ENCODE measurements at places on chromosomes 12 and 14.

- no peak for DNase-seq
Observed at GRCh38 chr14:37544407-37544806, 50.6 kb downstream of the FOXA1 start.

GRCh38 chr14:42214981-42215491 lies 608.4 kb downstream of the LRFN5 start:
- no peak for DNase-seq

GRCh38 chr12:13505224-13505623 lies 308.7 kb downstream of the EMP1 start:
- DNase-seq: no peak

DNA sequence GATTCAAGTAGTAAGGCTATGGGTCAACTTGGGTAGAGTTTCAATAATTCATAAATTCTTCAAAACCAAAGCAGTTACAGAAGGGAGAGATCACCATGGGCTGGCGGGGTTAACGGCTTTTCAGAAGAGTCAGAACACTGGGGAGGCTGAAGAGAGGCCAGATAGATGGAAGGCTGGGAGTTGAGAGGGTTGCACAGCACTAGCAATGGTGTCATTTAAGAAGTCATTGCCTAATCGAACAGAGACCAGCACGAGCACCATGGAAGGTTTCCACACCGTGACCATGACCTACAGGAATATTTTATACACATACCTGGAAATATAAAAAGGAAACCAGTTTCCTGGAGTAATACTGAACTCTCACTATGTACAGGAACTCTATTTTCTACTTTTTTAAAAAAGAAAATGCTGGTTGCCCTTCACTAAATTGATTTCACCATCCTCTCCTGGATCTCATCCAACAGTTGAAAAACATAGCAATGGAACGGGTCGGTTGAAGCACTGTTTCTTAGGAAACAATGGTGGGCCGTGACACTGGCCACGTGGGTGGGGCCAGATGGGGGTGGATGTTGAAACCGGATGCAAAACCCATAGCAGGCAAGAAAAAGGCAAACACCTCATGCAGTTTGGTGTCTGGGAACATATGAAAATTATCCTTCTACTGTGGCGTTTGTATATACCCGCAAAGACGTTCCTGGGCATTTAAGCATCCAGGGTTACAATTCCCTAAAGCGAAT lies 38.0 kb upstream of the RIN3 start:
- no peak for DNase-seq

Data from stimulated activated naive CD8-positive, alpha-beta T cell treated with anti-CD3 and anti-CD28 coated beads, Interleukin-15, Interleukin-2, amounts not matched to agents 100 U/mL and 50 U/mL, for 24 hours (primary cell).